ENCODE measurements at places on chromosomes 1 and 21.

DNA sequence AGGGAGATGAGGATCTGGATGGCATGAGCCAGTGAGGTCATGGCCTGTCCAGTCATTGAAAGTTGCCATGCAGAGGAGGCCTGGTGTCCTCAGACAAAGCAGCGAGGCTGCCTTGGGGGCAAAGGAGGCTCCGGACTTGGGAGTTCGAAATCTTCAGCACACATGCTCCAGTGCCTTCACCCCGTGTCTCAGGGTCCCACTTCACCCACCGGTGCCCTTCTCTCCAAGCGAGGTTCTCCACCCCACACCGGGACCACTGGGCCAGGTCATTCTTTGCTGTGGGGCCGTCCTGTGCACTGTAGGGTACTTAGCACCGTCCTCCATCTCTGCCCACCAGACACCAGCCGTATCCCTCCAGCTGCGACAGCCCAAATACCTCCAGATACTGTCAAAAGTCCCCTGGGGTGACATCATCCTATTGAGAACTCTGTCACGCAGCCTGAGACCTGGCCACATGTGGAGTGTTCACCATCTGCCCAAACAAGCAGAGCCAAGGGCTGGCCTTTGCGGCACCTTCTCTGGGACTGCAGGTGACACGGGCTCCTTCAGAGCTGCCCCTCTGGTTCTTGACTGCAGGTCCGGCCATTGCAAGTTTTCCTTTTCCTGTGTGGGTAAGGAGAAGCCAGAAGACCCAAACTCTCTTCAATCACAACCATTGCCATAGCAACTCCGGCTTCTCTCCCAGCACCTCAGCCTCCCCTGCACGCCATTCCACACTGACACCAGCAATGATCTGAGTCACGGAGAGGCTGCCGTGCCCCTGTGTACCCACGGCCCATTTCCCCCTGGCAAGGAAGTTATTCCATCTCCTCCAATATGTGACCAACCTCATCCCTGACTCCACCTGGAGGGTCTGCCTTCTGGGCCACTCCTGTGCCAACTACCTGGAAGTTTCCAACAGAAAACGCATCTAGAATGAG, 20.4 kb upstream of the PDE9A start:
- DNase-seq: no peak

- DNase-seq: no peak
These were observed 120.3 kb upstream of the ATP1A1 start for GRCh38 chr1:116252785-116253184.

- DNase-seq: no peak
These were observed 838 bp upstream of the DISP1 start for GRCh38 chr1:222813866-222814535.

GRCh38 chr21:35648512-35648911, 411.8 kb downstream of the SETD4 start:
- DNase-seq: no peak

- DNase-seq: no peak
These were observed 121.8 kb downstream of the EPHB2 start for GRCh38 chr1:22832414-22832786.

All from NCI-H1694 (cell line).